ENCODE measurements at places on chromosomes 5 and 9. TPM values are rescaled to one million over a fixed set of nuclear protein-coding genes. Genes with fewer than 3 reads are reported as not detected.

The GPR21 gene
- polyA plus RNA-seq = 0.24 TPM

The STX17 gene
- 31.9 TPM for polyA plus RNA-seq

The SPACA9 gene
- polyA plus RNA-seq = 2.5 TPM

The GPBP1 gene
- polyA plus RNA-seq = 92.1 TPM

The ADAMTS2 gene
- 5.9 TPM for polyA plus RNA-seq

The ADAMTSL1 gene
- 3.6 TPM for polyA plus RNA-seq

The LPAR1 gene
- polyA plus RNA-seq = 22.4 TPM

The CTXN3 gene
- polyA plus RNA-seq = not detected

The LEAP2 gene
- 12.3 TPM for polyA plus RNA-seq

The ZNF366 gene
- 2.1 TPM for polyA plus RNA-seq

The EPB41L4B gene
- polyA plus RNA-seq = 35.5 TPM

The CSF1R gene
- polyA plus RNA-seq = 31.0 TPM

The SOX30 gene
- 1.0 TPM for polyA plus RNA-seq

The WNT8A gene
- polyA plus RNA-seq = not detected

The LHX3 gene
- polyA plus RNA-seq = not detected

The SHISAL2B gene
- 0.06 TPM for polyA plus RNA-seq

The CNTNAP3 gene
- polyA plus RNA-seq = 3.4 TPM

The DNAJC18 gene
- 8.7 TPM for polyA plus RNA-seq

The RFESD gene
- polyA plus RNA-seq = 3.2 TPM

The COL23A1 gene
- 8.9 TPM for polyA plus RNA-seq

The C5orf58 gene
- 1.0 TPM for polyA plus RNA-seq

The PCDHA1 gene
- 0.55 TPM for polyA plus RNA-seq

The PCDHGA3 gene
- 0.96 TPM for polyA plus RNA-seq

The CENPK gene
- 19.0 TPM for polyA plus RNA-seq

The MAP1B gene
- polyA plus RNA-seq = 31.0 TPM

The CCDC171 gene
- polyA plus RNA-seq = 3.7 TPM

The GRXCR2 gene
- 0.03 TPM for polyA plus RNA-seq

The ADCY2 gene
- 4.7 TPM for polyA plus RNA-seq

The MLANA gene
- 0.54 TPM for polyA plus RNA-seq

The TGFBI gene
- 99.6 TPM for polyA plus RNA-seq

The PTPRD gene
- polyA plus RNA-seq = 12.0 TPM

The LIX1 gene
- polyA plus RNA-seq = 3.7 TPM

The FBN2 gene
- 21.8 TPM for polyA plus RNA-seq

The LCP2 gene
- polyA plus RNA-seq = 15.6 TPM

The FOXD4L3 gene
- 0.12 TPM for polyA plus RNA-seq

The FYB1 gene
- polyA plus RNA-seq = 6.8 TPM

The FBXW2 gene
- 45.5 TPM for polyA plus RNA-seq

The FGFR4 gene
- 97.0 TPM for polyA plus RNA-seq

The ZNF474 gene
- polyA plus RNA-seq = 0.64 TPM

The APBA1 gene
- polyA plus RNA-seq = 7.4 TPM

The TNFSF15 gene
- polyA plus RNA-seq = 10.2 TPM

The SHOC1 gene
- polyA plus RNA-seq = 0.10 TPM

The INVS gene
- 15.8 TPM for polyA plus RNA-seq

The RNF180 gene
- polyA plus RNA-seq = 5.6 TPM

The ROPN1L gene
- 0.30 TPM for polyA plus RNA-seq

The UBE2QL1 gene
- 0.81 TPM for polyA plus RNA-seq

All from large intestine (tissue), 12 donors.